ENCODE measurements at places on chromosomes 16 and 17.
A peak's percentile ranks its signal among the peaks of the same experiment; 100 is the strongest.

DNA sequence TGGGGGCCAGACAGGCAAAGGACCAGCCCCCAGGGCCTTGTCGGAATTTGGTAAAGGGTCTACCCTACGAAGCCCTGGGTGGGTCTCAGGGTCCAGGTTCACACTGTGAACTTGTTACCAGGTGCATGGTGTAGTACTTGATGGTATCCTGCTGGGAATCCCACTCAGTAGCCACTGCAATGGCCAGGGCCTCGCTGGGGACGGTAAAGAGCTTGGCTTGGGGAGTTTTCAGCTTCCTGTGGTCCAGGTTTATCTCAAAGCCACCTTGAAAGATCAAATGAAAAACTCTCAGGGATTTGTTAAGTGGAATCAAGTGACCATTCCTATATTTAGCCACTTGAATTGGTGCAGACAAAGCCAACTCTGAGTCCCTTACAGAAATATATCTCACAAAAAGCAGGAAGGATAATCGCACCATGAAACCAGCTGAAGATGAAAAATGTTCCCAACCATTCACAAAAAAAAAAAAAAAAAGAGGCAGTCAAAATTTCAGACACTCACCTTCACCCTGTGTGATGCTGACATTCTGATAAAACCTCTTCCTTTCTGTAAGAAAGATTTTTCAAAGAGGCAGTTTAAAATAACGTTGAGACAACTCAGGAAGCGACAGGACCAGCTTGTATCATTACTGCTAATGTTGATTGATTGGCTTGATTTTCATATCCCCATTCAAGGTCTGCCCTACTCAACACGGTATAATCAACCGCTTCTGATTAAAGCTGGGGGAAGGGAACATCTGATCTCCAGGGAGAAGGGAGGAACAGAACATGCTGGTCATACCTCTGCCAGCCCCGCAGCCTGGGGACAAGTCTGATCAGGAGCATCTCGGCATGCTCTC, 10.6 kb downstream of the ATPAF2 start:
- no peak overlapping the region for H3K4me3 ChIP-seq
- no peak for DNase-seq
- no peaks in the 10 kb centered on the region for H3K27me3 ChIP-seq
- H3K36me3 ChIP-seq, result no peaks in the 10 kb centered on the region

DNA sequence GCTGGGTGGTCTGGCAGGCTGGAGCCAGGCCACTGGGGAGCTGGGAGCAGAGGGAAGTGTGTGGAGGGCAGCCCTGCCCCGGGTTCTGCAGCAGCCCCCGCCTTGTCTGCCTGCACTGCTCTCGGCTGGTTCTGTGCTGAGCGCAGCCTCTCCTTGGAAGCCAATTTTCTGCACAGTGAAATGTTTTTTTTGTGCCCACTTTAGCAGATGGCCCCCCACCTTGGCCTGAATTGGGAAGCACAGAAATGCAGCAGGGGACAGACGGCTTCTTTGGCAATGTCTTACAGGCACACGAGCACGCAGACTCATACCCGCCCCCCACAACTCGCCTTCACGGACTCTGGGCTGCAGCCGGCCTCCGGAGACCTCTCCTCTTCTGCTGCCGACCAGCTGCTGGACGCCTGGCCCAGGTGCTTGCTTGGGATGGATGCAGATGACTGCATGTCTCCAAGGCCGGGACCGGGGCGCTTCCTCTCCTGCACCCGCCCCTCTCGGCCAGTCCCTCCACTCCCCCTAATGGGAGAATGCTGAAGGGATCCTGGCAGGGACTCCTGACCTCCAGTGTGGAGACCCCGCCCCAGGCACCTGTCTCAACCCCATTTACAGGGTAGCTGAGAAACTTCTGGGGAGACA, 14.8 kb downstream of the NPTX1 start:
- H3K27ac ChIP-seq, result no peak overlapping the region
- H3K4me1 ChIP-seq, result peaks cover 11% of the 10 kb centered on the region
- no peak overlapping the region for H3K4me3 ChIP-seq
- peaks cover 41% of the 10 kb centered on the region for H3K27me3 ChIP-seq
- no peaks in the 10 kb centered on the region for H3K36me3 ChIP-seq

- peak overlapping the region; percentile 52 for H3K27ac ChIP-seq
- peaks cover 11% of the 10 kb centered on the region for H3K4me1 ChIP-seq
- no peak for DNase-seq
- peaks cover 24% of the 10 kb centered on the region for H3K36me3 ChIP-seq
- no peaks in the 10 kb centered on the region for H3K27me3 ChIP-seq
Observed at GRCh38 chr17:8150194-8151119, 1.7 kb downstream of the PER1 start.

DNA sequence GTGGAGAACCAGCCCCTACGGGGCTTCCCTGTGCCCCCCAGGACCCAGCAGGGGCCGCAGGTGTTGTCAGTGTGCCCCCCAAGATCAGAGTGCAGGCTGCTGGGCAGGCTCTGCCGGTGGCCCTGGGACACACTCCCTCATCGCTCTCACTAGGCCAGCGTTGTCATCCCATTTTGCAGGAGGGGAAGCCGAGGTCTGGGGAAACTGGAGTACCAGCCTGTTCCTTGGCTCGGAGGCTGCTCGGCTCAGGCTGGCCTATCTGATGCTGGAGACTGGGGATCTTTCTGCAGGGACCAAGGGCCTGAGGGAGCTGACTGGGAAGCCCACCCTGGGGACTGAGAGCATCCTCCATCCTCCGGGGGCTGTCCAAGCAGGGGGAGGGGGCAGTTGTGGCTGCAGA, 74.2 kb upstream of the CBX4 start:
- H3K36me3 ChIP-seq, result no peaks in the 10 kb centered on the region
- no peak for DNase-seq
- H3K4me3 ChIP-seq, result no peak overlapping the region
- no peak overlapping the region for H3K27ac ChIP-seq

Measured in activated T-cell treated with anti-CD3 and anti-CD28 coated beads, Interleukin-2, amount 50 U/mL, for 72 hours (primary cell).